NB4 (cell line): ENCODE measurements at places on chromosomes 6 and 20.

DNA sequence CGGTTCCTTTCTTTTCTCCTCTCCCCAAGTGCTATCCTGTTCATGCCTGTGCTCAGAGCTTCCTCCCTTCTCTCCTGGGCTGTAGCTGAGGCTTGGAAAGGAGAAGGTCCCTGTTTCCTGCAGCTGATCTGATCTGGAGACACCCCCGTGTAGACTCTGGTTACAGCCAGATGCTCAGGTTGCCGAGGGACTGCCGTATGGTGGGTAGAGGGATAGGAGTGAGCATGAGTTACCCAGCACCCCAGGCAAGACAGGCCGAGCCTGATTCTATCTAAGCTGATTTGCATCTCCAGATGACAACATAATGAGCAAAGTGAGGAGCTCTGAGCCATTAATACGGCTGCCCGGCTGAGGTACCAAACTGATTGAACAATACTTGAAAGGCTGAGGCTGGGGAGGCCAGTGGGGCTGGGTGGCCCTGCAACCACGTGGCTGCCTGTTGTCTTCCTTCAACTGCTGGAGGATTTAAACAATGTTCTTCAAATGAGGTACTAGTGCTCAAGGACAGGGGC lies 91.8 kb downstream of the ASXL1 start:
- DNase-seq = no peak

DNA sequence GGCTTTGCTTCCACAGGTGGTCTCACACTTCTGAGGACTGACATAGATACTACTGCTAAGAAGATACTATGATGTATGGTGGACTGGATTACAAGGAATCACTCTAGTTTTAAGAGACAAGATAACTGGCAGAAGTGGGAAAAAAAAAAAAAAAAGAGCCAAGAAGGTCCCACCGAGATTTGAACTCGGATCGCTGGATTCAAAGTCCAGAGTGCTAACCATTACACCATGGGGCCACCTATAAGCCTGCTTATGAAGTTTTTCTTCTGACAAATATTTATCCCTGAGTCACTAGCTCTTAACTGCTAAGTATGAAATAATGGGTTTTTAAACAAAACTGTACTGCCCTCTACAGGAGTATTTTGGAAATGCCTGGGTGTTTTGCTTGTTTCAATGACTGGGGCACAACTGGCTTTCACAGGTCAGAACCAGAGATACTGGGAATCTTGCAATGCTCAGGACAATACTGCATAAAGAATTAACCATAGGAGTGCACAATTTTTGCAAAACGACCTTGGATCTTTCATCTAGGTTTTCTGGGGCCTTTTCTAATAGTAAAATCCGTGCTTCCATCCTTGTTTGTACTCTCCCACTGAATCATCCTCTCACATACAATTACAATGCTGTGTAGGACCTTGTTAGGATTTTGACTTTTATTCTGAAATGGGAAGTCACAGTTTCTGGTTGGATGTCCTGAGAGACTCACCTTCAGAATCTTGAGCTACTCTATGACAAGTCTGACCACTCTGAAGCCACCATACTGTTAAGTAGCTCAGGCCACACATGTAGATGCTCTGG lies 116.3 kb downstream of the OR2B2 start:
- DNase-seq = peak; percentile 88

DNA sequence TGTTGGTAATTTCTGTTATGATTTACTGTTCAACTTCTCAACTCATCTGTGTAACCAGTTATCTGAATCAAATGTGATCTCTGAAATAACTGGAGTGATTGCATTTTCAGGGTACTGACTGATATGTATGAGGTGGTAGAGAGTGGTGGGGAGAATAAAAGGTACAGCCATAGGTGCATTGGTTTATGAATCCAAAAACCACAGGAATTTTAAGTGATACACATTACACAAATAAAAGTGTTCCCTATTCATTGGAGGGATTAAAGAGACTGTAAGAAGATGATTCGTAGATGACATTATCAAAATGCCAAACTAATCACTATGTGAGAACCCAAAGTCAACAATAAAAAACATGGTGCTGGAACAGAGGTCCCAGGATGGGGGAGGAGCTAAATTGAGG lies 158.7 kb upstream of the RSPO3 start:
- DNase-seq = no peak

GRCh38 chr6:122713138-122713537 lies 66.4 kb upstream of the FABP7 start:
- peak; percentile 56 for DNase-seq

GRCh38 chr6:73104921-73105320 lies 120.4 kb downstream of the KHDC1L start:
- no peak for DNase-seq

DNA sequence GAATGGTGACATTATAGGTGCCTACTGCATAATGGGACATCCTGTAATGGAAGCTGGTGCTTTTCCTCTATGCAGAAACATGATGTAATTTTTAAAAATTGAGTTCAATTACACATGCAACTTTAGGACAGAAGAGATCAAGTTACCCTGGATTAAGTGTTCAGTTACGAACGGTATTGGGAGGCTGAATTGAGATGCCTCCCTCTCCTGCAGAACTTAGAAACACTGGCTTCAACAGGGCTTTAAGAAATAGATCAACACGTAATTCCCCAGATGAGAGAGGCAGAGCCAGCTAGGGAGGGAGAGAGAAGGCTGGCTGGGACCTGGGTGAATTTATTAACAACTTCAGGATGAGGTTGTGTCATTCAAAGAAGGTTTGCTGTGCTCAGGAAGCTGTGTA lies 232.8 kb downstream of the CDH26 start:
- DNase-seq = no peak

DNA sequence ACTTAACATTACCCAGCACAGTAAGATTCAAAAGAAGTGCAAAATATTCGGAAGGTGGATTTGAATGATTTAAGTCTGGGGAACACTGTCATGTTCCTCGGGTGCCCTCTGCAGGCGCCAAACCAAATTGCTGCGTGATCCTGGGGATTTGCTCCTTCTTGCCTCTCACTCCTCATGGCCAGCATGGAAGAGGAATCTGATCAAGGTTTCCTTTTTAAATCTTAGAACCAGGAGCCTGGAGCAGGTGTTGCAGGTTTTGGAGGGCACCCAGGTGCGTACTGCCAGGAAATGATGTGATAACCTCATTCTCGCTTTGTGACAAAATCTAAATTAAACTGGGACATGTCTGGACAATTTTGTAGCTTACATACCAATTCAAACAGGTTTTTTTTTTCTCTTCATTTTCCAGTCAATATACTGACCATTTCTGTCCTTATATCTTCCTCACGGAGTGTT lies 8.1 kb upstream of the PFDN4 start:
- peak; percentile 76 for DNase-seq

GRCh38 chr6:105302617-105303128 lies 100.2 kb downstream of the PREP start:
- no peak for DNase-seq

DNA sequence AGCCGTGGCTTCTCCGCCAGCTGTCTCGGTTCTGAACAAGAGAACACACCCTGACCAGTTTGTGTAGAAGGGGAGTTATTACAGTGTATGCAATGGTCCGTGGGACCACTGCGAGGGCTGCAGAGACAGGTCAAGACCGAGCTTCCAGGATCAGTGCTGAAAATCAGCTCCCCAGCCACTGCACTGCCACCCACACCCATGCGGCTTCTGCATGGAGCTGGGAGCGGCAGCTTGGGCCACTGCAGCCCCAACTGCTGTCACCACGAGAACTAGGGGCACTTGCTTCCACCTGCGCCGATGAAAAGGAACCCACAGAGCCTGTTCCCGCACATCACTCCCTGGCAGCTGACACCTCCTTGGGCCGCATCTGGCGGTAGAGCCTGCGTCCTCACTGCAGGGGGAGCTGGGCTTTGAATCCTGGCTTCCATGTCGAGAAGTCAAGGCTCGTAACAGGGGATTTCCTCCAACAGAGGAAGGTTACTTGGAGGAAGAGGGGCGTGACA lies 56.2 kb downstream of the TMEM242 start:
- no peak for DNase-seq

DNA sequence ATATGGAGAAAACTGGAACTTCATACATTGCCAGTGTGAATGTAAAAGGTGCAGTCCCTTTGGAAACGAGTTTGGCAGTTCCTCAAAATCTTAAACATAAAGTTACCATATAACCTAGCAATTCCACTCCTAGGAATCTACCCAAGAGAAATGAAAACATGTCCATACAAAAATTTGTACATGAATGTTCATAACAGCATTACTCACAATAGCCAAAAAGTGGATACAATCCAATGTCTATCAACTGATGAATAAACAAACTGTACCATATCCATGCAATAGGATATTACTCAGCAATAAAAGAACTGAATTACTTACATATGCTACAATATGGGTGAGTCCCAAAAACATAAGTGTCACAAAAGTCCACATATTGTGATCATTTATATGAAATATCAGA lies 48.7 kb upstream of the ERVFRD-1 start:
- no peak for DNase-seq

GRCh38 chr6:71651636-71652035 lies 234.7 kb upstream of the RIMS1 start:
- DNase-seq = no peak

DNA sequence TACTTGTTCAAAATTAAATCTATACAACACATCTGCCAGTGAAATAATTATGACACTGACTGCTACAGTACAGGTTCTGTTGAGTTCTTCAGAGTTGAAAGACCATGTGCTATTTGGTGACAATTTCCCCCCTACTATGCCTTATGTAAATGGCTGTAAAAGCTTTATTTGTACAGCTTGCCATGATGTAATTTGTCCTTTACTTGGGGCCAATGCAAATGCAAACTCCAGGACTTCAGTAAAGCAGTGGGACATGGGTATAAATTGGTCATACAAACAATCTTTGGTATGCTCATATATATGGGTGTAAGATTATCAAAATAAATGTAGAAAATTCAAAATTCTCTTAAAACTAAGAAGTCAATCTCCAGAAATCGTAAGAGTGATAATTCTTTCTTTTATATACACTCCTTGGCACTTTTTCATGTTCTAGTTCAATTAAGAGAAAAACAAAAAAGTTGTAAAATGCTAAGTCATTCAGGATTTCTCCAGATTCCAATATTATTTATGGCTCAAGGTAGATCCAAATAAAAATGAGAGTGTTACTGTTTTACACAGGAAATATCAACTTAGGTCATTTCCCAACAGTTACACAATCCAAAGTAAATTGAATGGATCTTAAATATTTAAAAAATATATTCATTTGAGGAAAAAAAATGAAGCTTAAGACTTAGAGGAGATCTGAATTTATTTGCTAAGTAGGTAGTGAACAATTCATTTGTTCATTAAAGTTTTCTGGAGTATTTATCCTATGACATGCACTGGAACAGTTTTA lies 1310.5 kb upstream of the CITED2 start:
- DNase-seq = no peak

DNA sequence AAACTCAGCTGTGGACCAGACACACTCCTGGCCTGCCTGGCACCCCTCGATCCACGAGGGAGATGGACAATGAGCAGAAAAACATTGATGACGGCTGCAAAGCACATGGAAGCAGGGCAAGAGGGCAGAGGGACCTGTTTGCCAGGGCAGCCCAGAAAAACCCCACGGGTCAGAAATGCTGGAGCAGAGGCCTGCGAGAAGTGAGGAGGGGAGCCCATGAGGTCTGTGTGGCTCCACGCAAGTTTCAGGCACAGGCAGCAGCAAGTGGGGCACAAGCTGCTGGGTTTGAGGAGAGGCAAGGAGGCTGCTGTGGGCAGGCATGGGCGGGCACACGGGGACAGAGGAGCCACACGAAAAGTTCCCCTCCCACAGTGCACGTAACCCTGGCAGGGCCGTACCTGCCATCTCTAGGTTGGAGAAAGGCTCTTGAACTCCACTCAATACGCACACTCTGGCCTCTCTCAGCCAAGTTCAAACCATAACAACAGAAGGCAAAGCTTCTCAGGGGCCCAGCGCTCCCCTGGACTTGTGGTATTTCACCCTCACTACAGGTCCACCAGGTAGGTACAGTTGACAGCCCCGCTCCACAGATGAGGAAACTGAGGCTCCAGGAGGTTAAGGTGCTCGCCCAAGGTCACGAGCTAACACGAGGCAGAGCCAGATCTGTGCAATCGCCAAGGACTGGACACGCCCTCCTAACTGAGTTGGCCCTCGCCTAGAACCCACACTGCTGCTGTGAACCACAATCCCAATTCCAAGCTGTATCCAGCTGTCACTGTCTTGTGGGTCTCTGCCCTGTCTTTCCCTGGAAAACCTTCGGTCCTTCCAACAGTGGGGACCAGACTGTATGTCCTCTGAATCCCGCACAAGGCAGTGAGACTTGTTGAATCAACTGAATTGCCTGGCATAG lies 108.2 kb downstream of the NOL4L start:
- no peak for DNase-seq

GRCh38 chr6:70413114-70413991 lies at the start of gene FAM135A:
FAM135A (plus strand) TSS chr6:70413508; CDS start chr6:70428343, 14,835 bp downstream.
- peak; percentile 98 for DNase-seq

DNA sequence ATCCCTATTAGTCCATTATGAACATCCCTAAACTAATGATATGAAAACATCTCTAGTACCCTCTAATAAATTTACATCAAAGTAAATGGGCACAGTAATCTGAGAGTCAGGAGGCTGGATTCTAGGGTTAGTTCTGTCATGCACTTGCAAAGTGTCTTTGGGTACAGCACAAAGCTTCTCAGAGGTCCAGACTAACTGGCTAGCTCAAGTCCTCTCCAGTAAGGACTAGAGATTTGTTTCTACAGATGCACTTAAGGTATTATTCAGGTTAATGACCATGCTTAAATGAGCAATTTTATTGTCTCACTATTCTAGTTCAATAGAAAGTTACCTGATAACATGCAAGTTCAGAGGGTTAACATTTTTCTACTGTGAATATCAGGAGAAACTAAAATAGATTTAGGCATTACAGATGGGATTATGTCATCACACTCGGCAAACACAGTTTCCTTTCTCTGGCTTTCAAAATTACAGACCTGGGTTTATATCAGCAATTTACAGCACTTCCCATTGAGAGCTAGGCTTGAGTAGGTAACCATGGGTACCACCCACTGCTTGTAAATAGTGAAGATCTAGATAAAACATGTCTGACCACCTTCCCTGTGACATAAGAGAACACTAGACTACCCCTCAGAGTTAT lies 402.9 kb upstream of the RUNX2 start:
- DNase-seq = peak; percentile 20

- no peak for DNase-seq
These were observed 103.7 kb upstream of the SOX4 start for GRCh38 chr6:21489826-21490225.

DNA sequence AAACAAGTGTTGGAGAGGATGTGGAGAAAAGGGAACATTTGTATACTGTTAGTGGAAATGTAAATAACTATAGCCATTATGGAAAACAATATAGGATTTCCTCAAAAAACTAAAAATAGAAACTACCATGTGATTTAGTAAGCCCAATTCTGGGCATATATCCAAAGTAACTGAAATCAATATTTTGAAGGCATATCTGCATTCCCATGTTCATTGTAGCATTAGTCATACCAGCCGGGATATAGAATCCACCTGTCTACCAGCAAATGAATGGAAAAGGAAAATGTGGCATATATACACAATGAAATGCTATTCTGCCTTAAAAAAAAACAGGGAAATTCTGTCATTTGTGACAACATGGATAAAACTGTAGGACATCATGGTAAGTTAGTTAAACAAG lies 15.3 kb upstream of the C6orf58 start:
- DNase-seq = no peak

- DNase-seq = no peak
These were observed 297.7 kb downstream of the CDC5L start for GRCh38 chr6:44685213-44685612.
